ENCODE measurements at places on chromosomes 16 and 17.

GRCh38 chr17:2466931-2467330 lies 44.8 kb downstream of the METTL16 start:
- no peak for DNase-seq

- DNase-seq: no peak
Measured at GRCh38 chr17:79695797-79696609, 34.7 kb upstream of the ENPP7 start.

DNA sequence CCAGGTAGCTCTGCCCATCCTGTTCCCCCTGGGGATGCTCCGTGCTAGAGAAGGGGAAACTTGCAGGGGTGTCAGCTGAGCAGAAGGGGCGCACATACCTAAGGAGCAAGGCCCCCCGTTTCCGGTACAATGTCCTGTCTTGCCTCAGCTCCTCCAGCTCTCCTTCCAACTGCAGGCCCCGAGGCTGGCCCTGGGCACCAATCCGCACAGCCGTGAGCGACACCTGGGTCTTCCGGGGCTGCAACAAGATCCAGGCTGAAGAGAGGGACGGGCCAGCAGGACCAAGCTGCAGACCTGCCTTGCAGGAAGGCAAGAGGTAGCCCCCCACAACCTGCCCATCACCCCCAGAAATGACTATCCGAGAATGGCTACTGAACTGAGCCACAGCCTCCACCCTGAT lies 102.6 kb downstream of the RMI2 start:
- no peak for DNase-seq

GRCh38 chr16:18800293-18800692 lies 1.1 kb downstream of the ARL6IP1 start:
- DNase-seq: no peak

GRCh38 chr16:56593573-56594291 lies 4.4 kb downstream of the MT3 start:
- no peak for DNase-seq

DNA sequence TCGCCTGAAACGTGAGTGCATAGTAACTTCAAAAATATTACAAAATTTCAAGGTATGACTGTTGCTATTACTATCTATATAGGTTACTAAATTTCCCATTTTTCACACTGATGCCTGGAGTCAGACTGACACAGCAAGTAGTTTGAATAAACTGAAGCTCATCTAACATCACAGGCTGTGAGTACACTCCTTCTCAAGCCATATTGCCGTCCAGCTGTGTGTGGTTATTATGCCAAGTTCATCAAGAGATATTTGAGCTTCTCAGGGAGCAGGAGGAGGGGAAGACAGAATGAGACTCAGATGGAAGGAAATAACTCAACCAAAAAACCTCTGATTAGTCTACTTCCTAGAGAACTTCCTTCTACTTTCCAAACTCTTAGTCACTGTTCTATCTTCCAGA lies 473.9 kb downstream of the TOX3 start:
- no peak for DNase-seq

- DNase-seq: no peak
Measured at GRCh38 chr17:16974569-16975276, 2.8 kb upstream of the TNFRSF13B start.

Measured in posterior cingulate gyrus (tissue), 11 donors.